ENCODE measurements at places on chromosomes 16 and 17.

GRCh38 chr17:54770836-54771235, 129.8 kb upstream of the TOM1L1 start:
- no peak for DNase-seq

DNA sequence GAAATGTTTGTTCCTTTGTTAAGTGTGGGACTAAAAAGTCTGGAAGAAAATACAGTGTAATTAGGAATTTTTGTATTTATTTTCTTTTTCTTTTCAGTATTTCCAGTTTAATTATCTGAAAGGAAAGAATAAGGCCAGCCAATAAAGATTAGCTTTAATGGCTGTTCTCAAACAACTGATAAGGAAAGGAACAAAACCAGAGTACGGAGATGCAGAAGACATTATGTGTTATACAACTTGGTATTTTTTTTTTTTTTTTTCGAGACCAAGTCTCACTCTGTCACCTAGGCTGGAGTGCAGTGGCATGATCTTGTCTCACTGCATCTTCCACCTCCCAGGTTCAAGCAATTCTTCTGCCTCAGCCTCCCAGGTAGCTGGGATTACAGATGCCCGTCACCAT, 47.5 kb downstream of the SNTB2 start:
- no peak for DNase-seq

GRCh38 chr17:38844261-38844757, 9.2 kb downstream of the RPL23 start:
- no peak for DNase-seq

GRCh38 chr17:49577963-49578362, 2.3 kb downstream of the NXPH3 start:
- no peak for DNase-seq

DNA sequence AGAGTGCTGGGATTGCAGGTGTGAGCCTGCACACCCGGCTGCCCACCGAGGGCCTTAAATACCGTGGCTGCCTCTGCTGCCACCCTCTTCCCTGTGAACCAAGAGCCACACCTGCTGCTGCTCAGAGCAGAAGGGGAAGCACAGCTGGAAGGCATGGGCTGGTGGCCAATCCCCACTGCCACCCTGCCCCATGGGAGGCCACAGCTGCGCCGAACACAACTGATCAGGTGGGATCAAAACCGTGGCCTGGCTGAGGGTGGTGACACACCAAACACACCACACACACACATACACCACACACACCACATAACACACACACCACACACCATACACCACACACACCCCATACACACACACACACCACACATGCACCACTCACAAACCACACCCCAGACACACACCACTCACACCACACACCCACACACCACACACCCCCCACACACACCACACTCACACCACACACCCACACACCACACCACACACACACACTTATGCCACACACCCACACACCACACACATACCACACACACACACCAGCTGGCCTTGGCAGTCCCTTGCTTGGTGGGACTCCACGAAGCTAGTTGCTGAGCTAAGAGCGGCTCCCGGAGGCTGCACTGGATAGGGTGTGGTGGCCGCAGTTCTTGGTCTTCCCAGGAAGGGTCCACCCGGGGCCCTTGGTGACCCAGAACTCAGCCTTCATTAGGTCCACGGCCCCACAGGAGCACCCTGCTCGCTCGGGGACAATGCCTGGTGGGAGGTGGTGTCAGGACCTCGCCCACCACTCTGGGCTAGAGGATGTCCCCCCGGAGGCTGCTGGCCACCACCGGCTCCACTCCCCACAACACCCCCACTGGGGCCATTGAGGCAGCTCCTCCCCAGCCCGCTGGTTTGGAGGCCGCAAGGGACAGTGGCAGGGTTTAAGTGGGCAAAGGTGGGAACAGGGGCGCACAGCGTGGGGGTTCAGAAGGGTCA, 14.9 kb downstream of the CEP131 start:
- no peak for DNase-seq

DNA sequence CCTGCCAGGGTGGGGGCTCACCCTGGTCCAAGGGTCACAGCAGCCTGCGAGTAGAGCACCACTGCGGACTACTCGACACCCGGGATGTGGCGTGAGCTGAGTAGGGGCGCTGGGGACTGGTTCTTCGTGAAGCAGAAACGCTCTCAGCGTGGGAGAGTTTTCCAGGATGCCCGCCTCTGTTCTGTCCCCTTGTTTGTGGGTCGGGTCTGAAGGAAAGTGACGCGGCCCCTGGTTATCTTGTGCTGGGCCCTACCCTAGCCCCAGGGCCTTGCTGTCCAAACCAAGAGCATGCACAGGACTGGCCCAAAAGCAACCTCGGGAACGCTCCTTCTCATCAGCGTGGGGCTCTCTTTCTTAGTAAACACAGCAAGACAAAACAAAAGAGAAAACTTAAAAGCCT, 303.3 kb downstream of the IRF8 start:
- DNase-seq, result no peak

- DNase-seq, result no peak
Observed at GRCh38 chr17:77314601-77315000, 173.8 kb downstream of the SEC14L1 start.

- DNase-seq, result no peak
Observed at GRCh38 chr16:31094088-31094423, 541 bp downstream of the VKORC1 start.

- no peak for DNase-seq
Observed at GRCh38 chr16:72859581-72859980, 188.3 kb downstream of the ZFHX3 start.

DNA sequence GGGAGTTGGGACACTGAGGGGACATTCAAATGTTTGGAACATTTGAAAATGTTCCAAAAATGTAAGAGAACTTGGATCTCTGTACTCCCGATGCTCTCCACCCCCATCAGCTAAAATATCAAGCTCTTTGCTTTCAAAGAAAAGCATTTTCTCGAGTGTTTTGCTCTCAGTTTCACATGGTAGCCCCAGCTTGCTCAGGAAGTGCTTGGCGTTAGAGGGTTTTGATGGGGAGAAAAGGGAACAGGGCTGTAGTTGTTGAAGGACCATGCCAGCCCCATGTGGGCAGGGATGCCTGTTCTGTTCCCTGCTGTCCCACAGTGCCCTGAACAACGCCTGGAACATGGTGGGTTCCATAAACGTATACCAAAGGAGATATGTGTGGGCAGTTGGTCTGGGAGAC, 37.0 kb downstream of the RAI1 start:
- no peak for DNase-seq

- DNase-seq, result no peak
Observed at GRCh38 chr17:78583091-78583490, 5.9 kb upstream of the DNAH17 start.

DNA sequence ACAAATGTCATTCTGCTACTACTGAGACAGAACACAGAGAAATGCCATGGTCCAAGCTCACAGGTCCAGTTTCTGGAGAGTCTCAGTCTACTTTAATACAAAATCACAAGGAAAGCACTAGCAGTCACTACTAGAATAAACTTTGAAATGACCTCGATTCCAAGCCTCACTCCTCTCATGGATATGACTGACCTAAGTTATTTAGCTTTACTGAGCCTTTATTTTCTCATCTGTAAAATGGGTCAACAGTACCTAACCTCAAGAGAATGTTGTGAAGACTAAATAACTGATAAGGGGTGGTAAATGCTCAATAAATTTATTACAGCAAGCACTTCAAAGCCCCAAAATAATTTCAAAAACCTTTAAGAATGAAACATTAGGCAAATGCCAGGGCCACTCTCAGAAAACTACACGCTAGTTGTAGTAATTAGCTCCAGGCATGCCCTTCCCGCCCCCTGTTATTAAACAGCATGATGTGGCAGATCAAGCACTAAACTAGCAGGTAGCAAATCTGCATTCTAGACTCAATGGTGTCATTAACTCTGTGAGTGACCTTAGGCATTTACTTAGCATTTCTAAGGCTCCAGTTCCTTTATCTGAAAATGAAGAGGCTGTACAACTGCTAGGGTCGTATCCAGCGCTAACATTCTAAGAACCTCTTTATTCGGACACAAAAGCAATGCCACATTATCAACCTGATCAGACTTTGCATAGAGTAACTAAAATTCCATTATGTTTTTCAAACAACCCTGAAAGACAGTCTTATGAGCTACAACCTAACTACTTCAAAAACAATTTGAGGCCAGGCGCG, 8.4 kb downstream of the GSPT1 start:
- DNase-seq, result no peak

- no peak for DNase-seq
Observed at GRCh38 chr17:63113167-63113566, 147.1 kb downstream of the TANC2 start.

- DNase-seq, result no peak
Observed at GRCh38 chr16:10250137-10250828, 68.1 kb upstream of the GRIN2A start.

- no peak for DNase-seq
Observed at GRCh38 chr17:83062011-83062817, 17.2 kb upstream of the METRNL start.

DNA sequence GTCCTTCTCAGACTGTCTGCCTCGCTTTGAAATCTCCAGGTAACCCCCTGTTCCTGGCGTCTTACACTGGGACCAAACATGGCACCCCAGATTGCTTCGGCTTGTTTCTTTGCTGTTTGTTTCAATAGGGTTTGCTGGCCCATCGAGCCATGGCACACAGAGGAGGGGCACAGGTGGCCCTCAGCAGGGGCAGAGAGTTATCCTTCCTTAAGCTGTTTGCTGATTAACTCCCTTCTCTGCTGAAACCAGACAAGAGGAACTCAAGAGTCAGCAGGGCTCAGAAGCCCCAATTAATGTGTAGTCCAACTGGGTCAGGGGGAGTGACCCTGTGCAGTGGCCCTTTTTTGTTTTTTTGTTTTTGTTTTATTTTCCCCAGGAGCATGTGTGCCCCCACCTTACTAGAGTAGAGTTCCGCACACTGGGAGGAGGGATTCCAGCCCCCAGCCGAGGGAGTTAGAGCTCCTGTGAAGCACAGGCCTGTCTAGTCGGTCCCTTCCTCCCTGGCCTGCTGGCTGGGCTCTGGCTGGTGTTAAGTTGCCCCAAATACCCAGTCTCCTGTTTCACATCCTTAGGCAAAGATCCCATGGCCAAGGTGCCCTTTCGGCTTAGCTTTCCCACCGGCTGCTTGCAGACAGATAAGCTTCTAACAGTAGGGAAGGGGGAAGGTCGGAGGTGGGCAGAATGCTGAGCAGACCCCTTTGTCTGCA, 39.3 kb downstream of the YPEL2 start:
- no peak for DNase-seq

DNA sequence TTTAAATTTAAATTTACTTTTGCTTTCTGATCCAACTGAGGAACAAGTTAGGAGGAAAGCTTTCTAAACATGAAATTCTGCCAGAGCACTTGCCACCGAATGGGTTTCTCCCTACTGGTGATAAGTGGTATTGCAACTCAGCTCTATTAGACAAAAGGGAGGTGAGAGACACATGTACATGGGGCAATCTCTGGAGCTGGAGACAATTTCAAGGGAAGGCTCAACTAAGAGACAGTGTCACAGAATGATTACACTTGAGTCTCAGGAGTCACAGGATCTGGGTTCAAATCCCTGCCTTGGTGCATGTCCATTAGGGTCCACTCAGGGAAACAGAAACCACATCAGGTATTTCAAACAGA, 37.4 kb downstream of the SOCS1 start:
- DNase-seq, result no peak

GRCh38 chr16:82152196-82152595, 17.8 kb downstream of the MPHOSPH6 start:
- DNase-seq, result no peak

DNA sequence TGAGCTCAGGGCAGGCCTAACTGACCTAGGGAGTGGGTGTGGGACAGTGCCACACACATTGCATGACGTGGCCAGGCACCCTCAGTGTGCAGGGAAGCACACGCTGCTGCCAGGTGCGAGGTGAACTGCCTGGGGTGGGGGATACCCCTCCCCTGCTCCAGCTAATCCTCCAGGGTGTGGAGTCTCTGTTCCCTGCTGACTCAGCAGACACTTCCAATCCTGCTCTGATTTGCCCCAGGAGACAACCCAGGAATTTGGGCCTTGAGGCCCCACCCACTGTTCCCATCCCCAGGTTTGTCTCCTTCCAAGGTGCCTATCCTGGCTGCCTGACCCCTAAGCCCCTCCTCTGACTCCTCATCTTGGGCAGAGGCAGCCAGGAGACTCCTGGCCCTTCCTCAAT, 10.7 kb downstream of the DLX3 start:
- no peak for DNase-seq

- DNase-seq, result no peak
Observed at GRCh38 chr16:22898874-22899348, 84.9 kb downstream of the HS3ST2 start.

GRCh38 chr16:67545665-67546024, 16.7 kb upstream of the CTCF start:
- no peak for DNase-seq

- DNase-seq, result no peak
Observed at GRCh38 chr17:29383686-29384085, 6.5 kb upstream of the TAOK1 start.

- DNase-seq, result no peak
Observed at GRCh38 chr16:87065446-87066132, 251.6 kb downstream of the C16orf95 start.

All from esophagus squamous epithelium (tissue), 5 donors.